ENCODE measurements at places on chromosomes 5 and 9.

GRCh38 chr5:15377573-15378340 lies 122.2 kb upstream of the FBXL7 start:
- DNase-seq: no peak

DNA sequence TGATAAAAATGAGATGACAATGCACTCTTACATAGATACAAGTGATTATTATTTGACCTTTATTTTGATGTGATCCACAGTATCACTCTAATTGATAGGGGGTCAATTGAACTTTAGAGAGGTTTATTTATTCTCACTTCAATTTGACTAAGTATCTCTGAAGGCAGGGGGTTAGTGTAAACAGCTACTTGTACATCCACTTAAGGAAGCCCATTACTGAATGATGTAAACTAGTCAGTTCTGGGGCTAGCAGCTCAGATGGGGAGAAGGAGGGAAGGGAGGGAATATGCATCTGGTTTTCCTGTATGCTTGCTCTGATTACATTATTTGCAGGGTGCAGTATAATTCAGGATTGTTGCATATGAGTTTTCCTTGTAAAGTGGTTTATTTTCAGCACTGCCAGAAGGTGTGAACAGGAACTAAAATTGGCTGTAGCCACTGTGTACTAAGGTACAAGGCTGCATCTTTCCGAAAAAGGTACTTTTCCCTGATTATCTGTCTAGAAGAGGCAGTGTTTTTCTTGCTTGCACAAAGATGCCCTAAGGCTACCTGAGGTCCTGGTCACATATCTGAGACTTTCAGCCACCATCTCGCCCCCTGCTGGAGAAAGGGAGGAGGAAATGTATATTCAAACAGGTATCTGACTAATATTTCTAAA lies 51.2 kb downstream of the MRPS27 start:
- peak; percentile 80 for DNase-seq

- no peak for DNase-seq
Observed at GRCh38 chr5:175879743-175880142, 8.4 kb downstream of the CPLX2 start.

DNA sequence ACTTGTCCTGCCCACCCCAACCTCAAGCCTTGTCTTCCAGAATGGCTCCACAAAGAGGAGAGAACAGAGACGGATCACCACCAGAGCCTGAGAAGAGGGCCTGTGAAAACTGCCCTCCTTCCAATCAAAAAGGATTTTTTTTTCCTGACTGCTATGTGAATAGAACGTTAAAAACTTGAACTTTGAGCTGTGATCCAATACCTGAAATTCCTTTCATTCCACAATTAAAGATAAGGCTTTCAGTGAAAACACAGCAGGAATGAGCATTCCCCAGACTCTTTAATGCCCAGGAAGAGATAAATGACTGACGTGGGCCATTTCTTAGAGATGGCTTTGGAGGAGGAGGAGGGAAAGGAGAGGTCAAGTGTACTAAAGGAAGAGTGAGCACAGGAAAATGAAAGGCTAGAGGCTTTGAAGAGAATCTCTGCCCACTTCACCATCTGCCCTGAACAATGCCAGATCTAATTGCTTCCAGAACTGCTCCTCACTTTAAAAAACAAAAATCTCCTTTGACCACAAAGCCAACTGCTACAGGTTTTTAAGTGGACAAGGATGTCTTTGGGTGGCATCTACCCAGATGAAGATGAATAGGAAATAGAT lies 177.9 kb upstream of the MAP3K1 start:
- DNase-seq: peak; percentile 53

GRCh38 chr9:10612641-10613398 lies at the start of gene PTPRD:
Gene PTPRD (minus strand): TSS chr9:10613002.
- peak; percentile 28 for DNase-seq

GRCh38 chr9:116868201-116868600 lies 181.1 kb downstream of the TRIM32 start:
- DNase-seq: no peak

GRCh38 chr5:42621662-42622061 lies 135.0 kb upstream of the CCDC152 start:
- no peak for DNase-seq
